ENCODE measurements at places on chromosomes 6 and 20. TPM values are rescaled to one million over a fixed set of nuclear protein-coding genes. Genes with fewer than 3 reads are reported as not detected.

Gene C20orf96
- total RNA-seq: 21.7 TPM

Gene SLC22A16
- not detected for total RNA-seq

Gene BPIFB4
- not detected for total RNA-seq

DNA sequence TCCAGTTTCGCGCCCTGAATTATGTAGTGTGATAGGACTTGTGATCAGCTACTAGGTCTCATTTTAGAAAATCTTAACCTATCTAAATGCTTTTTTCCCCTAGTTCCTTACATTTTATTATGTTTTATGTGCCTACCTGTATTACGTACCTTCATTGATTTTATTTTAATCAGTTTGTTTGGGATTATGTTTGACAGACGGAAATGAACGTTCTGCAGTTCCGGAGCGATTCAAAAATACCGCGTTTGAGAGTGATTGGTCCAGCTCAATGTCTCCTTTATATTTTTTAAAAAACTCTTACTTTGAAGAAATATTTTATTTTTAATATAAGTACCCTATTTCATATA is 114.3 kb upstream of the BTN3A2 start:
- DNase-seq: no peak

DNA sequence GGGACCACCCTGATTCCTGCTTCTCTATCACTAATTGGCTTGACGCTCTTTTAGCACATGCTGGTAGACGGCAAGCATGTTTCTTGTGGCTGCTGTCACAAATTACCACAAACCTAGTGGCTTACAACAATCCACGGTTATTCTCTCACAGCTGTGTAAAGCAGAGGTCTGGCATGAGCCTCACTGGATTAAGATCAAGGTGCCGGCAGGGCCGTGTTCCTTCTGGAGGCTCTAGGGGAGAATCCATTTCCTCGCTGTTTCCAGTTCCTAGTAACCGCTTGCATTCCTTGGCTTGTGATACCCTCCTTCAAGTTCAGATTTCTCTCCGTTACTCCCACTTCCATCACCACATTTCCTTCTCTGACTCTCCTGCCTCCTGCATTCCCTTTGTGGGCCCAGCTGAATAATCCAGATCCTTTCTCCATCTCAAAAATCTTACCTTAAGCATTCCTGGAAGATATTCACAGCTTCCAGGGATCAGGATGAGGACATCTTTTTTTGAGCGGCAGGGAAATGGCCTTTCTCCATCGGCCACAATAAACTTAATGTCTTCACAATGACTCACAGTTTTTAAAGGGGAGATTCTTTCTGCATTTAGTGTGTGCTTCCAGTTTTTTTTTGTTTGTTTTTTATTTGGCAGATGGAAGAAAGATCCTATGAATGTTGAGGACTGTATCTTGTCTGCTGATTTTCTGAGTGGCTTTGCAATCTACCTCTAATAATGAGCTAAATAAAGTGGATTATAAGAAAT is 39.9 kb downstream of the BMP6 start:
- no peak for DNase-seq

GRCh38 chr6:63347599-63347998 is 27.8 kb upstream of the LGSN start:
- no peak for DNase-seq

GRCh38 chr20:33675136-33675959 is 1.1 kb upstream of the NECAB3 start:
- no peak for DNase-seq

DNA sequence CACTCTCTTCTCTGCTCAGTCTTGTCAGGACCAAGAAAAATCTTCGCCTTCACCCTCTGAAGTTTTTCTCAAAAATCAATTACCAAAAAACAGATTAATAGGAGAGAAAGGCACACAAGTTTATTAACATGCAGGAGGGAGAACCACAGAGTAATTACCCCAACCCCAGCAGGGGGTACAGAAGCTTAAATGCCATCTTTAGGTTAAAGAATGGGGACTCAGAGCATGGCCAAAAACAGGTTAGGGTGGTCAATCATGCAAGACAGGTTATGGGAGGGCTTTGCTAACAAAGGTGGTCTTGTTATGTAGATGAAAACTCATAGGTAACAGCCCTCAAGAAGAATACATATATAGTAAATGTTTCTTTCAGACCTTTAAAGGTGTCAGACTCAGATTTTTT is 100.5 kb upstream of the BTN3A2 start:
- DNase-seq: no peak

DNA sequence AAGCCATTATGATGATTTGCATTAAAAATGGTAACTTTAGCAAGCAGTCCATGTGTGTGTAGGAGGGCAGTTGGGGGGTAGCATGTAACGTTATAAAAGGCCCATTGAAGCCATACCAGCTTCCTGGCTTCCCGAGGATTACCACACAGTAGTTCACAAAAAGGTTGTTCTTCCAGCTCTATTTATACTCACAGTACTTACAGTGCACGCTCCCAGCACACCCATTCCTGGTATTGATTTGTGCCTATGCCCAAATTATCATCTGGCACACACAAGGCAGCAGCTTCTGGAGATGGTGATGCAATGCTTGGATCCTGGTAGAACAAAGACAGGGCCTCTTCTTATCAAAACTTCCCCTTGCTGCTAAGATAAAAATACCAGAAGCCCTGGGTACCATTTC is 436.8 kb downstream of the HAO1 start:
- no peak for DNase-seq

Data from A673 (cell line).